ENCODE measurements at places on chromosomes 5 and 9.

DNA sequence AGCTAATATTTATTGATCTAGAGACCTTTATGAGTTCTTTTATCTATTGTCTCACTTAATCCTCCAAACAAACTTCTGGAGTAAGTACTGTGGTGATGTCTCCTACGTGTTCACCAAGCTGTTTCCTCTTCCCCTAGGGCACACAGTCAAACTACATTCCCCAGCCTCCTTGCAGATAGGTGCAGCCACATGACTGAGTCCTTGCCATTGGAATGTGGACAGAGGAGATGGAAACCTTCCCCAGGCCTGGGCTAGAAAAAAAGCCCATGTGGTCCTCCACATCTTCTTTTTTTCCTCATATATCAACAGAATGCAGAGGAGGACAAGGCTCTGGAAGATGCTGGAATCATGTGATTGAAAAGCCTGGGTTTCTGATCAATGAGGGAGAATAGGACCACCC, 88.0 kb downstream of the ANKRD55 start:
- no peak for DNase-seq

DNA sequence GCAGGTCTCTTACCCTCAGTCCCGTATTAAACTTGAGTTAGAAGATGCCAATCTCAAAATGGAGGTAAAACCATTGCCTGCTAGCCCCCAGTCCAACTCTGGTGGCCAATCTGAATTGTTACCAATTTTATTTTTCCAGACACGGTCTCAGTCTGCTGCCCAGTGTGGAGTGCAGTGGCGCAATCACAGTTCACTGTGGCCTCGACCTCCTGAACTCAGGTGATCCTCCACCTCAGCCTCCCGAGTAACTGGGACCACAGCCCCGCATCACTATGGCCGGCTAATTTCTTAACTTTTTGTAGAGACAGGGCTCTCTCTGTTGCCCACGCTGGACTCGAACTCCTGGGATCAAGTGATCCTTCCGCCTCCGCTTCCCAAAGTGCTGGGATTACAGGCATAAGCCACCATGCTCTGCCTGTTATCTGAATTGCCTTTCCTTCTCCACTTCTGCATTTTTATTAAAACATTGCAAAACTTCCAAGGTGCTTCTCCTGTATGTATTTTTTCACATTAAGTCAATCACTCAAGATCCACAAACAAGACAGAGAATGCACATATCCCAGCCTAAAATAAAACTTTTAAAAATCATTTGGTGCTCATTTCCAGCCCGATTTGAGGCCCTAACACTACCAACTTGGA, 2.3 kb downstream of the FANCC start:
- no peak for DNase-seq

DNA sequence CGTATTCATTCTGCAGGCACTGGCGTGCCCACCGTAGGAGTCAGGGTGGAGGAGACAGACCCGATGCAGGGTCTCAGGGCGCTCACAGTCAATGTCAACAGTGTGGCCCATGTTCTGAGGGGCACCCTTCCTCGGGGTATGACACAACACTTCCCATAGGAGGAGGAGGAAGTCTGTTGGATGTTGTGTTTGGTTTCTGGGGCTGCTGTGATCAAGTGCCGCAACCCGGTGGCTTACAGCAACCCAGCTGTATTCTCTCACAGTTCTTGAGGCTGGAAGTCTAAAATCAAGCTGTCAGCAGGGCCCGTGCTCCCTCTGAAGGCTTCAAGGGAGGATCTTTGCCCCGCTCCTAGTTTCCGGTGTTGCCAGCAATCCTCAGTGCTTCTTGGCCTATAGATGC, 5.6 kb upstream of the HNRNPAB start:
- DNase-seq = peak; percentile 46

DNA sequence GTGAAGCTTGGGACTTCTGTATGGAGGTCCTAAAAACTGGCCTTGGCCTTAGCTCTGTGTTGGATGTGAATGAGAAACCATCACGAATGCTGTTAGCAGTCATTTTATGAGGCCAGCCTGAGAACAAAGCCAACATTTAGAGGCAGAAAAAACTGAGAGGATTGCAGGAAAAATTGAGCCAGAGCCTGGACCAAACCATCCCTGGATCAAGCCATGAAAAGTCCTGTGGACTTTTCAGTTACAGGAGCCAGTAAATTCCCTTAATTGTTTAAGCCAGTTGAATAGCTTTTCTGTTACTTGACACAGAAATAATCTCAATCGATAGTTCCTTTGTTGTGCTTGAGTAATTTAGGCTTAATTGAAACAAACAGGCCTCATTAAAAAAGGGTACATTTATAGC, 42.6 kb upstream of the SPATA31D4 start:
- no peak for DNase-seq

DNA sequence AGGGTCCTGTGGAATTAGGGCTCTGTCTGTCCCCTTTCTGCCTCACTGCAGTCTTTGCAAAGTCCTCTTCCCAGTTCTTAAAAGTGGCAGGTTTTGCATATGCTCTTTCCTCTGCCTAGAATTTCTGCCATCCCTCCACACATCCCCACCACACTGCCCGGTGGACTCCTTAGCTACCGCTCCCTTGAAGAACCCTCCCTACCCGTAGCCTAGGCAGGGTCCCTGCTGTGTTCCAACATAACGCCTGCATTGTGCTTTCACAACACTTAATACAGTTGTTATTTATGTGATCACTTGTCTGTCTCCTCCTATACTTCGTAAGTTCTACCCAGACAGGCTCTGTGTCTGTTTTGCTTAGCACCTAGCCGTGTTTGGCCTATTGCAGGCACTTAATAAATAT, 142.5 kb upstream of the DMRT1 start:
- no peak for DNase-seq

DNA sequence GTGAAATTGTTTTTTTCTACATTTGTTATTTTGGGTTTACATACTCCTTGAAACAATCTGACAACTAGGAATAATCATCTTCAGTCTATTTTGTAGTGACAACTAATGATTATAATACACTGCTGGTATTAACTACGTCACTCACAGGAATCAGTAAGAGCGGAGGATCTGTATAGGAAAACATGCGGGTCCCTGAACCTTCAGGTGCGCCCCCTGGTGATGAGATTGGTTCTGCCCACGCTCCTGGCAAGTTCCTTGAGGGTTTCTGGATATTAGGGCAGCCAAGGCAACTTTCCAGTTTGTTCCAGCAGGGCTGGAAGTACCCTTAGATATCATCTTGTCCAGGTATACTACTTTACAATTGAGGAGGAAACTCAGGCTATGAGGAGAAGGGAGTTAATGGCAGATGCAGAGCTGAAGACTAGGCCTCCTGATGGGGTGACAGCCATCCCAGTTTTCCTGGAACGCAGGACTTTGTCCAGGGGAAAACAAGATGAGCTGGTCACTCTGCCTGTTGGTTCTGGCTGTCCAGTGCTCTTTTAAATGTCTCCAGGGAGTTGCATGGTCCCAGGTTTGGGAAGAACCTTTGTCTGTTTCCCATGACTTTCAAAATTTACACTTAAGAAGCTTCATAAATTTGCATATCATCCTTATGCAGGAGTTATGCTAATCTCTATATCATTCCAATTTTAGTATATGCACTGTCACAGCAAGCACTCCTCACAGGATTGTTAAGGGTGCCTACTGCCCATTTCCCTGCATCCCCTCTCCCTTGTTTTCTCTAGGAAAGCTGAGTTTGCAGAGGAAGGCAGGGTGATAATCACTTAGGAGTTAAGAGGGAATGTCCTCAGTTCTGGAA, 14.9 kb upstream of the WNT8A start:
- peak; percentile 54 for DNase-seq

GRCh38 chr9:109003116-109003515, 10.2 kb downstream of the CTNNAL1 start:
- DNase-seq = no peak

GRCh38 chr5:88606173-88606572, 276.8 kb downstream of the MEF2C start:
- no peak for DNase-seq

- no peak for DNase-seq
These were observed 513.6 kb downstream of the HINT1 start for GRCh38 chr5:130651440-130651839.

DNA sequence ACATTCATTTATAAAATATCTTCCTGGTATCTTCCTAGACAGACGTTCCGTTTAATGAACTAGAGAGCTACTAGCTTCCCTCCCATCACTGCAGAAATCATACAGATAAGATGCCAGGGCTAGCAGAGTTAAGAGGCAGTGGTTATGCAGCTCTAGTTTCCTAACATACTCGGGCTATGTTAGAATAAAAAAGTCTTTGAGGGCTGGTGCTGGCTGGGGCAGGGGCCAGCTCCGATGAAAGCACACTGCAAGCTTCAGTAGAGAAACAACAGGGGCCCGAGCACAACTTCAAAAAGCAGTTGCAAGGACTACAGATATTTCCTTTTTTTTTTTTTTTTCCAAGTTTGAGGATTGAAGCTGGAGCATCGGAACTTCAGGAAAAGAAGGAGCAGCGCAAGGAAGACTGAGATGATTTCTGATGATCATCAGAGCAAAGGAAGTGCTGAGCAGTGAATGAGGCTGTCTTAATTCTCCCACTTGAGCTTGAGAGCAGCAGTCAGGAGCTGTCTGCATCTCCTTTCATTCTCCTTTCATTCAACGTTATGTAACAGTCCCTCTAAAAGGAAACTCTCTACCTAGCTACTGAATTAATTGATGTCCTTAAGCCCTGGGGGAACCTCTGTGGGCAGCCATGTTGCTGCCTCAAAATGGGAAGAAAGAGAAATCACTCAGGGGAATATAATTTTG, 47.6 kb upstream of the ADCY2 start:
- no peak for DNase-seq

DNA sequence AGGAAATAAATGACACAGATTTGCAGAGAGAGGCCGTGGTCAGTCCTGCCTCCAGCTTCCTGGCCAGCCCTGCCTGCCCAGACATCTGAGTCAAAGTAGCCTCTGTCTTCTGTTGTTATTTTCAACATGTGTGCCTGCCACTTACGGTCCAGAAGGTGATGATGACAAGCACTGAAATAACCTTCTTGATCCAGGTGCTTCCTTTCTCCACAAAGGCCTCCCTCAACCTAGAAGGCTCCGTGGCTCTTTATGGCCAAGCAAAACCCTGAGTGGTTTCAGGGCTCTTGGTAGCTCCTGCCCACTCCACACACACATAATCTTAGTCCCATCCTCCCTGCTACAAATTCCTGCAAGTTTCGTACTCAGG, 34.1 kb upstream of the SLC6A19 start:
- DNase-seq = no peak

- no peak for DNase-seq
These were observed 156.6 kb upstream of the IRX2 start for GRCh38 chr5:2908086-2908485.

GRCh38 chr5:124576848-124577409, 169.5 kb downstream of the ZNF608 start:
- no peak for DNase-seq

GRCh38 chr9:120438111-120438510, 141.9 kb downstream of the CDK5RAP2 start:
- DNase-seq = peak; percentile 20

DNA sequence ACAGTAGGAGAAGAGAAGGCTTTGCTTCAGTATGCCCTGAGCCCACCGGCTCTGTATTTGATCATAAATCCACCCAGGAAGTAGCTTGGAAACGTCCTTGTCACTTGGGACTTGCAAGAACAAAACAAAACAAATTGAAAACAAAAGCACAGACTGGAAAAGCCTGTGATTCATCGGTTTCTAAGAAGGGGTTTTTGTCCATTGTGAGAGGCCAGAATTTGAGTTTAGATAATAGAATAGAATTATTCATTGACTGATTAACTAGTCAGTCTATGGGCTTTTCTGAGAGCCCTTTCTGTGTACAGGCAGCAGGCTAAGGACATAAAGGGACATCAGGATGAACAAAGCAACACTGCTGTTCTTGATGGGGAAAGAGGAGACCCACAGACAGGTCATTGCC, 424.8 kb downstream of the IRX1 start:
- no peak for DNase-seq

- no peak for DNase-seq
These were observed 161.7 kb upstream of the STK32A start for GRCh38 chr5:147073098-147073497.

DNA sequence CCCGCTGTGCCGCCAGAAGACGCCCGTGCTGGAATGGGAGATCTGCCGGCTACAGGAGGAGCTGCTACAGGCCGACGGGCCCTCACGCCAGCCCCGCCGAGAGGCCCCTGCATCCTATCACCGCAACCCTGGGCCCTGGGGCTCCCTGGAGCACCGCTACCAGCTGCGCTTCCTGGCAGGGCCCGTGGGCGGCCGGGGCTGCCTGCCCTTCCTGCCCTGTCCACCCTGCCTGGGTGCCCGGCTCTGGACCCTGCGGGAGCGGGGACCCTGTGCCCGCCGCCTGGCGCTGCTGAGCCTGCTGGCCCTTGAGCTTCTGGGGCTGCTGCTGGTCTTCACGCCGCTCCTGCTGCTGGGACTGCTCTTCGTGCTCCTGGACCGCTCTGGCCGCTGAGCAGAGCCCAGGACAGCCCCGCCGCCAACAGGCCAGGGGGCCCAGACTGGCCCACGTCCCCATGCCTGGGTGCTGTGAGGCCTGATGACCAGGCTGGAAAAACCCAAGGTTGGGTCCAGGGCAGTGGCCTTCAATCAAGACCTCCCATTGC, 3.8 kb downstream of the RNF208 start:
- DNase-seq = no peak

DNA sequence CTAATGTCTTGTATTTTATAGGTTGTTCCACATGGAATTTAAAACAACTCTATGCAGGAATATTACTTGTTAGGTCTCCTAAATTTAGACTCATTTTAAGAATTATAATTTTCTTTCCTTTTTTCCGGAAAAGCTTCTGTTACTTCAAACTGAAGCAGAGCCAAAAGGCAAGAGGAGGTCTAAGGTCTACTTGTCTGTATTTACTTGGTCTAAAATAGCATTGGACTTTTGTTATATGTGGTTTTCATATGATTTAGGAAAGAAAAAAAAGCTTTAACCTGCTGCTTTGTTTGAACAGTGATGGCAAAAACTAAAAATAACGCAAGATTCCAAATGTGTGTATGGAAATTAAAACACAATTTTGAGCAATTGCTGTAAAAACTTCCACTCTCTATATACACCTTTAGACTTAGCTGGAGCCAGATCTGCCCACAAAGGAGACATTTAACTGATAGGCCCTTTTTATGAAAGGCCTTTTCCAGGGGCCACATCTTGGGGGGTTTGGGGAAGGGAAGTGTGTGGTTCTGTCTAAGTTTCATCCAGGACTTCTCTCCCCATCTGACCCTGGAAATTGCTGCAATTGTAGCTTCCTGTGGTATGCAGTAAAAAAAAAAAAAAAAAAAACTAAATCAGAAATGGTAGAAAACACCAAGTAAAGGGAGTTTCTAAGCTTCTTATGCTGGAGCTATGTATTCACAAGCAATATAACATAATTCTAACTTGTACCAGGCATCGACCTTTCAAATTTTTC, 307.7 kb upstream of the MEF2C start:
- DNase-seq = no peak

Data from MV-4-11 (cell line).